Right lobe of liver (tissue), 6 donors: ENCODE measurements at places on chromosomes 2 and 18. TPM values are rescaled to one million over a fixed set of nuclear protein-coding genes. Genes with fewer than 3 reads are reported as not detected.

DNA sequence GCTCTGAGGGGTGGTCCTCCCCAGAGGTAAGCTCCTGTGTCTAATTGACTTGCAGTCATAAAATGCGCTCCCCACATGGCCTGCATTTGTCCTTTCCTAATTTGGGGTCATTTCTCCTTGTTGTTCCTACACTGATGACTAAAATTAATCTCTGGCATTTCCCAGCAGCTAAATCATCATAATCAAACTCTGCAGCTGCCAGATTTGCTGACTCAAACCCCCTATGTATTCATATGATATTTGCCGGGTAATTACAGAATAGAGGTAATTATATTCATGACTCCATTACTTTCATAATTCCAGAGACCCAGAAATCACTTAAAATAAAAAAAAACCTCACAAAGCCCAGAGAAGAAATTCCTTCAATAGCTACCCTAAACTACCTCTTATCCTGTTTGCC is 331.4 kb upstream of the KLHL29 start:
- H3K27me3 ChIP-seq, result no peaks in the 10 kb centered on the region
- no peaks in the 10 kb centered on the region for H3K4me1 ChIP-seq
- H3K4me3 ChIP-seq, result no peak overlapping the region
- no peak overlapping the region for H3K27ac ChIP-seq
- no peaks in the 10 kb centered on the region for H3K36me3 ChIP-seq

GRCh38 chr2:58520903-58521302 is 279.8 kb upstream of the FANCL start:
- DNase-seq, result no peak
- no peaks in the 10 kb centered on the region for H3K27me3 ChIP-seq
- no peaks in the 10 kb centered on the region for H3K4me1 ChIP-seq
- no peak overlapping the region for H3K27ac ChIP-seq
- H3K36me3 ChIP-seq, result no peaks in the 10 kb centered on the region
- no peak overlapping the region for H3K4me3 ChIP-seq

DNA sequence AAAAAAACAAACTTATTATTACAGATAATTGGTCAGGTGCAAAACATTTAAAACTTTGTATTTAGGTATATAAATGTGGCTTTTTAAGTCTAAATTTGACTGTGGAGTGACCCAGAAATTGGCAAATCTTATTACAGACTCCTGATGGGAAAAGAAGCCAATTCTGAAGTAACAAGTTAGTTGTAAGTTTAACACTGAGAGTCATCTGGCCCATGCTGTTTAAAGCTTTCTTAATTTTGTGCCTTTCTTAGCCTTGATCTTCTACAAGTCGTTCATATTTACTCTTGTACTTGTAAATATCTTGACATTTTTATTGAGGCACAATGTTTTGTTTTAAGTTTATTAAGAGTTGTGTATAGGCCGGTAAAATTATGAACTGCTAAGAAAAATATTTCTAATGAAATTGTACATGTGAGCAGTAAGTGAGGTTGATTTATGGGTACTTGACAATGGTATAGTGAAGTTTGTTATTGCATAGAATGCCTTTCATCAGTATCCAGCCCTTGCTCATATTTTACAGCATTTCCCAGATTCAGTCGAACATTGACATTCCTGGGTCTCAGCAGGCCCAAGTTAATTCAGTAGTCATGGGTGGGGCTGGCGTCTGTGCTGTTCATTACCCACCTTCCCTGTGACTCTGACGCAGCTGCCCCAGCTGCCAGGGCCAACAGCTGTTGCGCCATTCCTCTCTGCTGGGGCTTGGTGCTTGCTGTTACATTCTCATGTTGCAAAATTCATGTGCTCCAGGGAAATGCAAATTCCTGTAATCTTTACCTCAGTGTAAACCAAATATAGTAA is 121.4 kb downstream of the ZNF236 start:
- no peak for DNase-seq
- H3K27ac ChIP-seq, result no peak overlapping the region
- H3K4me3 ChIP-seq, result no peak overlapping the region
- no peaks in the 10 kb centered on the region for H3K4me1 ChIP-seq
- no peaks in the 10 kb centered on the region for H3K36me3 ChIP-seq
- H3K27me3 ChIP-seq, result no peaks in the 10 kb centered on the region

DNA sequence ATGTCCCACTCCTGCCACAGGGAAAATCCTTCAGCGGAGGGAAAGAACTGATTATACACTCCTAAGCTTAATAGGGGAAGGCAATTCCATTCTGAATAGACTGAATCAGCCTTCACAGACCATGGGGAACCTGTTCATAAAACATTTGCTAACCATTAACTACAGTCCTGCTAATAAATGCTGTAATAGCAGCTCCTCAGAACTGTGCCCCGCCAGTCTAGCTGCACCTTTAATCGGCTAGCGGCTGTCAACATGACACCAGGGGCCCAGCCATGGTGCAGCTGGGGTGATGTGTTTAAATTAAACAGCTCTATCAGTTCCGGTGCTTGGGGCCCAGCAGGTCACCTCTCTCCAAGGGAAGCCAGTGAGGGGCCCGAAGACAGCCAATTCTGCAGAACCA is 77.8 kb downstream of the GALNT14 start:
- no peak overlapping the region for H3K4me3 ChIP-seq
- DNase-seq, result no peak

GRCh38 chr2:180196419-180196977 is 189.4 kb upstream of the CWC22 start:
- no peaks in the 10 kb centered on the region for H3K36me3 ChIP-seq
- DNase-seq, result no peak
- no peak overlapping the region for H3K27ac ChIP-seq
- no peak overlapping the region for H3K4me3 ChIP-seq

DNA sequence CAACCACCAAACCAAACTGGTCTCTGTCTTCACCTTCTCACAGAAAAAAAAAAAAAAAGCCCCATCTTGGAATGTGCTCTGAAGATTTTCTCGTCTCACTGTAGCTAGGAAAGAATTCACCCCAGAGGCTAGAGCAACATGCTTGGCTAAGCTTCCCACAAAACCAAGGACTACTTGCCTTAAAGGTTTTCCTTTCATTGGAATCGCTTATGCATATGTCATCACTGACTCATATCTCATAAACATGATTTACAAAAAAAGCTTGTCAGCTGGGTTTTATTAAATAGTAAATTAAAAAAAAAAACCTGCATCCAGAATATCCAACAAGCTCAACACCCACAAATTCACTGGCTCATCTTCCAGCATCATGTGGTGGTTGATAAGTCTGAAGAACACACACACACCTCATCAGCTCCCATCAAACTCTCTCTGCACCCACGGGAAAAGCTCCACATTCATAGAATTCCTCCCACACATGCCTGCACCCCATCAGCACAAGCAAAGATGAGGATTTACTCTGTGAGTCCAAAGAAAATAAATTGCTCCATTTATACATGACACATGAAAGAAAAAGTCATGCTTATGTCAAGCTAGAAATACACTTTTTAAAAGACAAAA is 182.0 kb upstream of the TRIB2 start:
- no peak overlapping the region for H3K27ac ChIP-seq
- H3K4me1 ChIP-seq, result no peaks in the 10 kb centered on the region
- no peak overlapping the region for H3K4me3 ChIP-seq
- DNase-seq, result no peak

GRCh38 chr2:151878655-151879563 is 50.7 kb upstream of the ARL5A start:
- H3K4me1 ChIP-seq, result no peaks in the 10 kb centered on the region
- no peak overlapping the region for H3K27ac ChIP-seq
- DNase-seq, result no peak
- no peaks in the 10 kb centered on the region for H3K27me3 ChIP-seq
- H3K4me3 ChIP-seq, result no peak overlapping the region

DNA sequence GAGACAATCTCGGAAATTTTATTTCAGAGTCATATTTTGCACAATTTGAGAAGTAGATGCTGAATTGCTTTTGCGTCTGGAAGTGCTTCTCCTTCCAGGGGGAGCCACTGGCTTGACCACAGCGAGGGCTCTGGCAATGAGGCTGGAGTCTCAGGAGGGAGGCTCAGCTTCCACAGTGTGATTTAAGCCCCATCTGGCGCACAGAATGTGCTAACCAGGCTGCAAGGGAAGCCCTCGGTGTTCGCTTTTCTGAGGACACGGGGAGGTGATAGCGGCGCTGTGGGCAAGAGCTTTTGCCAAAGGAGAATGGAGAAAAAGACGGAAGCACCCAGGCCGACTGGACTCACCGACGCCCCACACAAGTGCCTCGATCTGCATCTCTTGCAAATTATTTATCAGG is 52.4 kb downstream of the ADI1 start:
- H3K36me3 ChIP-seq, result peaks cover 31% of the 10 kb centered on the region
- H3K4me1 ChIP-seq, result no peaks in the 10 kb centered on the region
- no peak overlapping the region for H3K4me3 ChIP-seq
- no peaks in the 10 kb centered on the region for H3K27me3 ChIP-seq

Gene HOXD11
- not detected for total RNA-seq

Gene EFR3B
- 0.33 TPM for total RNA-seq

Gene GALNT5
- not detected for total RNA-seq

Gene HOXD12
- total RNA-seq, result not detected

Gene MRPS9
- 19.3 TPM for total RNA-seq
